ENCODE measurements at places on chromosomes 2 and 18.

DNA sequence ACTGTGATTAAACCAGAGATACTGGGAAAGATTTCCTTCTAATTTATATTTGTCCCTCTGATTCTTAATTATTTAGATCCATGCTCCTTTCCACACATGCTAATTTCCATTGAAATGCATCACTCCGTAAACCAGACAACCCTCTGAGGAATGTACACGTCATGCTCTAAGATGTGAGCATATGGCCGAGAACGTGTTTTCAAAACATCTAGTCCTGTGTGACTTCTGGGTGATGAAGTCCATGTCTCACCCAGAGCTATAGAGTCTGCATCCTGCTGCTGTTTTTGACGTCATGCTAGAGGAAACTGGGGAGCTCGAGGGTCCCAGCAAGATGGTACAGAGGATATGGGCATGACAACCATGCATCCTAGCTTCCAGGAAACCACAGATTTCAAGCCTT, 53.6 kb downstream of the CAPN13 start:
- no peak for DNase-seq

- no peak for DNase-seq
These were observed 6.3 kb downstream of the THUMPD2 start for GRCh38 chr2:39772812-39773152.

DNA sequence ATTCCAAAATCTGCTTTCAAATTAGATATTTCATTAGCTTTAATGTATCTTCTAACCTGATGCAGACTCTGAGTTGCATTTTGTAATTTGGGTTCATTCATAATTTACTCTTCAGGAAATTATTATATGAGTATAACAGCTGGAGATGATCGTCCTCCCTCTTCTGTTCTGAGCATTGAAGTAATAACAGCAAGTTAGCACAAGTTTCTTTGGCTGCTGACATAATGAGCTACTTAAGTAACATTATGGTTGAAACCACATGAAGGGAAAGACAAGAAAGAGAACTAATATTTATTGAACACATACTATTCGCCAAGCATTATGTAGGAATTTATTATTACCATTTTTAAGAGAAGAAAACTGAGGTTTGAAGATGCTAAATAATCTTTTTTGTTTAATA, 75.1 kb downstream of the CPO start:
- DNase-seq: no peak

DNA sequence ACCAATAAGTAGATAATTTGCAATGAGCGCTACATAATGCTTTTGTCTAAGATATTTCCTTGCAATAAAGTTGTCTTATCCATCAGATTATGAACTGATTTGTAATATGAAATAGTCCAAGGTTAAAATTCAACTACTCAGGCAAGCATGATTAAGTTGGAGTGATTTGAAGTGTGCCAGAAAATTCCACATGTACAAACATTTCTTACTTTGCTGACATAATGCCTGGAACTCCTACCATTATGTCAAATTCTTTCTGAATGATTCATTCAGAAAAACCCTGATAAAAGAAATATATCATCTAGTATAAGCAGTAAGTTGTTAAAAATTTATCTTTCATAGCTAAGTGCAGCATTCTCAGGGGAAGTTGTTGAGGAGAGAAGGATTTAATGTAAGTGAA, 87.3 kb downstream of the CBLN2 start:
- no peak for DNase-seq

GRCh38 chr2:191832668-191833067, 14.2 kb downstream of the CAVIN2 start:
- no peak for DNase-seq

DNA sequence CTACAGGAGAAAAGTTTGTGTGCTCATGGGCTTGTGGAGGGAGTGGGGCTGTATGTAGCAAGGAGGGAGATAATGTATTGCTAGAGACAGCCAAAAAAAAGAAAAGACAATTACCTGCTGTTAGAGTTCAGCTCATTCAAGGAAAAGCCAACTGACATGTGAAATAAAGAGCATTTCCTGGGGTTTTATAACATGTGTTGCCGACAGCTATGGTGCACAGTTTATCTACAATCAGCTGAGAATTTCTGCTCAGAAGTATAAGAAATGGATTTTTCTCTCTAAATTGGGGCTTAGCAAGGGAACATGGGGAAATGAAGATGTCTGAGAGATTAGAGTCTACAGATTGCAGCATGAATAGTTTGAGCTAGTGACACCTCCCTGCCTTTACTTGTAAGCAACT, 674.1 kb downstream of the SUCLG1 start:
- DNase-seq: no peak

DNA sequence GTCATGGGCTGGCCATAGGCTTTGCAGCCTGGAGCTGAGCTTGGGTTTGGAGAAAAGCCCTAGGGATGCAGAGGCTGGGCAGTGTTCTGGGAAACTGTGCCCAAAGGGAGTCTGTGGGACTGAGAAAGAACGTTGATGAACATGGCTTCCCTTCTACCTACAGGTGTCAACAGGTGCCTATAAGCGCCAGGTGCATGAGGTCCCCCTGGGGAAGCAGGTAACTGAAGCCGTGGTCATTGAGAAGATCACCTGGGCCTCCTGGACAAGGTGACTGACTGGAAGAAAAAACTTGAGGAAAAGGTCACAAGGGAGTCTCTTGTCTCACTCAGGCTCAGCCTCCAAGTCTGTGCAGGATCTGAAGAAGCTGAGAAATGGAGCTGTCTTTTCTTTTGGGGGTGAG, 83.4 kb downstream of the RTN4 start:
- DNase-seq: no peak

DNA sequence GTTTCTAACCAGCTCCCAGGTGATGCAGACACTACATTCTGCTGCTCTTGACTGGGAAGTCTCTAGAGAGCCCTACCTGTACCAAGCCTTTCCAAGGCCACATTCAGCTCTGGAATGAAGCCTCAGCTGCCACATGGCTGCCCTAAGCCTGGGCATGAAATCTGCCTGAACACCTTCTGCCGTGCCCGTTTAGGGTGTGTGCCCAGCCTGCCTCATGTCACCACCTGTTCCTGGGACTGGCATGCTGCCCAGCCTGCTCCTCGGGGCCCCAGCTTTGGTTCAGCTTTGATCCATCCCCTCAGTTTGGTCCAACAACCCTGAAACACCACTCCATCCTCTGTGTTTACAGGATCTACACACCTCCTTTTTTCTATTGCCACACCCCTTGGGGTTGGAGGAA, 210.9 kb downstream of the L3MBTL4 start:
- DNase-seq: no peak

GRCh38 chr2:204871231-204871953, 326.1 kb downstream of the PARD3B start:
- DNase-seq: no peak

DNA sequence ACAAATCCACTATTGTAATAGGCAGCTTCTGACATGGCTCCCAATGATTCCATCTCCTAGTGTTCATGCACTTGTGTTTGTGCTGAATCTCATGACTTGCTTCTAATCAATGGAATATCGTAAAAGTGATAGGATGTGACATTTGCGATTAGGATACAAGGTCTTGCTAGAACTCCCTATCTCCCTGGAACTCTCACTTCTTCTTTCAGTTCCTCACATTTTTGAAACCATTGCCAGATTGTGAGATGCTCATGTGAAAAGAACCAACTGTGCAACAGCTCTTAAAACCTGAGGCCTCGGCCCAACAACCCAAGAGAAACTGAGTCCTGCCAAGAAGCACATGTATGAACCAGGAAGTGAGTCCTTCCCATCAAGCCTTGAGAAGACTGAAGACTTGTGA, 226.9 kb upstream of the DTNA start:
- no peak for DNase-seq

- no peak for DNase-seq
These were observed 111.7 kb downstream of the PARD3B start for GRCh38 chr2:204657024-204657423.

DNA sequence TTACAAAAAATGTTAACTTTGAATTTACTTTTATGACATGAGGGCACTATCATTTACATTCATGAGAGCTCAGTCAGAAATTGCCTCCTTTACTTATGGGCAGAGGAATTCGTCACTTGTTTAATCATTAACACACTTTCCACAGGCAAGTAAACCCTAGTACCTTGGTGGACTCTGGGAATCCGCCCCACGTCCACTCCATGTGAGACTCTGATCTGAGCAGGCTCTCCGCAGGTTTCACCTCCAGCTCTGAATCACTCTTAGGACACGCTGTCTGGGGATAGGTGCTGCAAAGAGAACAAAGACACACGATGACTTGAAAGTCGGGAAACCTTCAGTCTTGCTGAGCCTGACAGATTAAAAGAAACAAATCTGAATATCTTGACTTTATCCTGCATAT, 73.6 kb downstream of the LPIN2 start:
- no peak for DNase-seq

GRCh38 chr18:44258086-44258485, 422.6 kb upstream of the SETBP1 start:
- DNase-seq: no peak

DNA sequence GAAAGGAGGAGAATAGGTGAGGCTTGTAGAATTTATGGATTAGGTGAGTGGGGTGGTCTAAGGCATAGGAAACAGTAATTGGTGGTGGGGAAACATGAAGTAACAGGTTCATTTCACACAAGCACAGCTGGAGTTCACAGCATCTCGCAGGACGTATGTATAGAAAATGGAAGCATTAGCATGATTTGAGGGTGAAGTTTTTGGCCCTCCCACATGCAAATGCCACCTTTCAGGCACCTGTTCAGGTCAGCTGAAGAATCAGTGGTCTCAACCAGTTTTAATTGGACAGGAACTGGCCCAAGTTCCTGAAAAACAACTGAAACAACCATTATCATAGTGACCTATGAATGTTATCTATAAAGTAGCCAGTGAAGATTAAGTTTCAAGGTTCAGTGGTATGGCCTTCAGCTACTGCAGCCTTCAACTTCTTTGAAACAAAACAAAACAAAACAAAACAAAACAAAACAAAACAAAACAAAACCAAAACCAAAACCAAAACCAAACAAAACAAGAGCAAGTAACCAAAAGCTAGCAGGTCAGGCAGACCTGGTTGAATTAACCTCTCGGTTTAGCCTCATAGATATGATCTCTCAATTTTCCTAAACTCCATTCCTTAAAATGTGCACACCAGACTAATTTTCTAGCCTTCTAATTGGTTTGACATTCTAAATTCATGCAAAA, 102.1 kb upstream of the SPHKAP start:
- no peak for DNase-seq

DNA sequence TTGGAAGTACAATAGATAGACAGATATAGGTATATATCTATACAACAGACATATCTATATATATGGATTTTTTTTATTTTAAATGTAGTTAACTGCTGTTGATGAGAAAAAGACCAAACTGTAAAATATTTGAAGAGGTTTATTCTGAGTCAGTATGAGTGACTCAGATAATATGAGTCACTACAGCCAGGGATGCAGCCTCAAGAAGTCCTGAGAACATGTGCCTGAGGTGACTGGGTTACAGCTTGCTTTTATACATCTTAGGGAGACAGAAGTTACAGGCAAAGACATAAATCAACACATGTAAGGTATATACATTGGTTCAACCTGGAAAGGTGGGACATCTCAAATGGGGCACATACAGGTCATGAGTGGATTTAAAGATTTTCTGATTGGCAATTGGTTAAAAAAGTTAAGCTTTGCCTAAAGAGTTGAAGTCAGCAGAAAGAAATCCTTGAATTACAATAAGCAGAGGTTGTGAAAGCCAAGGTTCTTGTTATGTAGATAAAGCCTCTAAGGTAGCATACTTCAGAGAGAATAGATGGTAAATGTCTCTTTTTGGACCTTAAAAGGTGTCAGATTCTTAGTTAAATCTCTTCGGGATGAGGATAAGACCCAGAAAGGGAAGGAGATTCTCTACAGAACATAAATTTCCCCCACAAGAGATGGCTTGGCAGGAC, 149.9 kb downstream of the RBM43 start:
- no peak for DNase-seq

DNA sequence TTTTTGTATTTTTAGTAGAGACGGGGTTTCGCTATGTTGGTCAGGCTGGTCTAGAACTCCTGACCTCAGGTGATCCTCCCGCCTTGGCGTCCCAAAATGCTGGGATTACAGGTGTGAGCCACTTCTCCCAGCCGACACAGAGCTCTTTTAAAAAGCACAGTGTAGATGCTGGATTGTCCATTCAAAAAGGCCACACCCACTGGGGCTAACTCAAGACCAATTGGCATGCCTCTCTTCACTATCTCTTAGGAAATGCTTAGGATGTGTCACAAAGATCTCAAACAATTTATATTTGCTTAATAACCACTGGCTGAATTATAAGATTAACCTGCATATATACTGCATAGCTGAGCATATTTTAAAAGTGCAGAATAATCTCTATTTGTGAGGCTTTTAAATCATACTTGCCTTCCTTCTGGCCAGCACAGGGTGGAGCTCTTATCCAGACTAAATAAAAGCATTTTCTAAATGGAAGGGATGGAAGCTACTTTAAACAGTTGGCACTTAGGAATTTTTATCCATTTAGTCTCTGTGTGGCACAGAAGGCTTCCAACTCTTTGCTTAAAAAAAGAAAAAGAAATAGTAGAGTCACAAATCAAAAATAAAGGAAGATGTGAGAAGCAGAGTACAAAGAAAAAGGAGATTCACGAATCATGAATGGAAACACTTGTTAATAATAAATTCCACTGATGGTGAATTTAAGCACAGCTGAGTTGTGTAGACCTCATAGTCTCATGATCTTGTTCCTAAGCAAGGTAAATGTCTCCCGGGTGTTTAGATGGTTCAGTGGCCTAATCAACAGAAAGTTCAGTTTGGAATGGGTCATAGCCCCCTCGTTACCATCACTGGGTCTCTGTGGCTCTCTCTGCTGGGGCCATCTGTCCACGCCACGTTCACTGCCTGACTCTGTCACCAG, 22.4 kb downstream of the CRYGD start:
- DNase-seq: no peak

DNA sequence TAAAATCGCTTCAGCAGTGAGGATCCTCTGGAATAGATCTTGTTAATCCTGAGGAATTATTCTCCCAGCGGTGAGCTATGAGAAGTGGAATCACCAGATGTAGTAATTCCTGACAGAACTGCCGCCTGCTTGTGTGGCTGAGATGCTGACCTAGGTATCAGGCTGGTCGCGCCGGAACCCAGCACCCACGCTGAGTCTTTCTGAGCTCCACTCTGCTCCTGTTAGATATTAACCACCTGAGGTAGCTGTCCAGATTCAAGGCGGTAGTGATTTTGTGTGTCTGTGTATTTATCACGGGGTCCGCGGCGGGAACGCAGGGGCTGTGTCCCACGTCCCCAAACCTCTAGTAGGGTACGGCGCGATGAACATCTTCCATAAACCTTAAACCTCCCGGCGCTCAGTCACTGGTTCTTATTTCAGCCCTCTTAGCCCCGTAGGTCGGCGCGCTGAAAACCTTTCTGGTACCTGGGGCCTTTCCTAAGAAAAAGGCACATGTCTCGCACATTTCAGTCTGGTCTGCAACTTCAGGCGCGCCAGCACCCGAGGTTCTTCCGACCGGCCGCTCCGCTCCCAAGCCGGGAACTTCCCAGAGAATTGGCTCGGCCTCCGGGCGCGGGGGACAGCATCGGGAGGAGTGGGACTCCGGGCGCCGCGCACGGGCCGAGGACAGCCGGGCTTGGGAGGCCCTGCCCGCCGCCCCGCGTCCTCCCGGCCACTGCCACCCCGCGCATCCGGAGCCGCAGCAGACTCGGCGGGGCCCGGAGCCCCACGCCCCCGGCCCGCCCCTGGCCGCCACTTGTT, 542 bp upstream of the CNNM3 start:
- DNase-seq: no peak

GRCh38 chr2:69013840-69014821, 1.2 kb downstream of the ANTXR1 start:
- DNase-seq: peak; percentile 82
